ENCODE measurements at places on chromosomes 7 and 10.

DNA sequence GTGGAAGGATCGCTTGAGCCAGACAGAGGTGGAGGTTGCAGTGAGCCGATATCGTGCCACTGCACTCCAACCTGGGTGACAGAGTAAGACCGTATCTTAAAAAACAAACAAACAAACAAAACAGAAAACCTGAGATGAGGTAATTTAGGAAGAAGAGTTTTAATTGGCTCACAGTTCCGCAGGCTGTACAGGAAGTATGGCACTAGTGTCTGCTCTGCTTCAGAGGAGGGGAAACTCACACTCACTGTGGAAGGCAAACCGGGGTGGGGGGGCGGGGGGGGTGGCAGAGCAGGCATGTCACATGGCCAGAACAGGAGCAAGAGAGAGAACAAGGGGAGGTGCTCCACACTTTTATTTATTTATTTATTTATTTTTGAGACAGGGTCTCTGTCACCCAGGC lies 5.1 kb downstream of the UBE2D4 start:
- DNase-seq: no peak

- DNase-seq: no peak
Measured at GRCh38 chr10:83469728-83470331, 669.5 kb upstream of the GHITM start.

DNA sequence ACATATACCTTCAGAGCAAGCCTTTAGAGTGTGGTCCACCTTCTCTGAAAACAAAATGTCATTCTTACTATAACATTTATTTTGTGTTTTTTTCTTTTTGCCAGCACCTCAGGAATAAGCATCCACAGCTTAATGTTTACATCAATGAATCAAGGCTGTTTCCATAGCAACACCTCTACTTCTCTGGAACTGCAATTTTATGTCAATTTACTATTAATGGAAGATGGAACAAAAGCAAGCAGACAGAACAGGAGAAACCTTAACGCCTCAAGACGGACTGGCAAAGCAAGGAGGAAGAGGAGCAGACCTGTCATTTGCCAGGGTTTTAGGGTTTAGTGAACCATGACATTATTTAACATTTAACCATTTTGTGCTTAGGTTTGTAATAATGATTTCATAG lies 63.1 kb downstream of the PRR15 start:
- DNase-seq: peak; percentile 17

GRCh38 chr7:44103923-44104859 lies at the start of gene AEBP1:
TSS of gene AEBP1 (plus strand) at chr7:44104345. CDS start at chr7:44104666, 321 bp downstream.
- DNase-seq: peak; percentile 65

DNA sequence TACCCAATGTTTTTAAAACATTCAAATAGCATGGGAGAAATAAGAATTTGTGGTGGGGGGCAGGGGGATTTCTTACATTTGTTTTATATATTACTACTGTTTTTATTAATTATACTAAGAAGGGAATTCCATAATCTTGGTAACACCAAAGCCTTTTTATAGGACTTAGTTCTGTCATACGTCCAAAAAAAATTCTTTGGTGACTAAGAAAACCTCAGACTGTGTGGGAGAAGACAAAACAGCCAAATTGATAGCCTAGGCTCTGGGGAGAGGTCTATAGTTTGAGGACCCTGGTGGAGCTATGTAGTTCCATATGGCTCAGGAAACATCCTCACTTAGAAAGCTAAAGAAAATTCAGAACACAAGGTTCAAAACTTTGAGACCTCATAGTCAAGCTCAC lies 23.4 kb downstream of the ACSM6 start:
- DNase-seq: peak; percentile 56

DNA sequence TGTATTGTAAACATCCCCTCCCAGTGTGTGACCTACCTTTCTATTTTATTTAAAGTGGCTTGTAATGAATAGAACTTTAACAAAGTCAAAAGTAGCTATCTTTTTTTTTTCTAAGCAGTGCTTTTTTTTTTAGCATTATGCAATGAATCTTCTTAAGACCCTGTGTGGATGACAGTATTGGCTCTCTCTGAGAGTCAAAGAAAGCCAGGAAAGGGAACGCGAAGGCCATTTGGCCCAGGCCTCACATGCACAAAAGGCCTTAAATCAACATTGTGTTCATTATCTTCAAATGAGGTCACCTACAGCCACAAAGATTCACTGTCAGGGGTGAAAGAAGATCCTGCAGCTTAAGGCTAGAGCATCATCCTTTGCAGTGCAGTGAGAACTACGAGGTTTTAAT lies 721.5 kb downstream of the GRID1 start:
- DNase-seq: no peak

DNA sequence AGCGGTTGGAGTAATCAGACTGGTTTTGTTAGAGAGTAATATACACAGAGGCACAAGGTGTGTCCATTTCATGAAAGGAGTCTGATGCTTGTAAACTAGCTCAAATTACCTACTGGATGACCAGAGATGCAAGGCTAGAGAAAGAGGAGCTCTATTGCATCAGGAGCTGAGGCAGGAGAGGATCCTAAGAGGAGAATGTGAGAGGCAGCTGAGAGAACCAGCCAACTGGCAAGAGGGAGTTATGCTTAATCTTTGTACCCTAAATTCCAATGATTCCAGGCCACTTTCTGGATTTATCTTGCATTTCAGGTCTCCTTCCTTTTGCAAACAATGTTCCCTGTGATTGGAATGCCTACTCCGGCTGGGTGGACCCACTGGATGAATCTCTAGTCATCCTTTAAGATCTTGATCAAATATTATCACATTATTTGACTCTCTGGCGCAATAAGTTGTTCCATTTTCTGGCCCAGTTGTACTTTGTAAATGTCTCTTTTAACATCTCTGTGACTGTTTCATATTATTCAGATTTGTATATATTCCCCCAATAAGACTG lies 57.5 kb upstream of the PTPN12 start:
- peak; percentile 23 for DNase-seq

DNA sequence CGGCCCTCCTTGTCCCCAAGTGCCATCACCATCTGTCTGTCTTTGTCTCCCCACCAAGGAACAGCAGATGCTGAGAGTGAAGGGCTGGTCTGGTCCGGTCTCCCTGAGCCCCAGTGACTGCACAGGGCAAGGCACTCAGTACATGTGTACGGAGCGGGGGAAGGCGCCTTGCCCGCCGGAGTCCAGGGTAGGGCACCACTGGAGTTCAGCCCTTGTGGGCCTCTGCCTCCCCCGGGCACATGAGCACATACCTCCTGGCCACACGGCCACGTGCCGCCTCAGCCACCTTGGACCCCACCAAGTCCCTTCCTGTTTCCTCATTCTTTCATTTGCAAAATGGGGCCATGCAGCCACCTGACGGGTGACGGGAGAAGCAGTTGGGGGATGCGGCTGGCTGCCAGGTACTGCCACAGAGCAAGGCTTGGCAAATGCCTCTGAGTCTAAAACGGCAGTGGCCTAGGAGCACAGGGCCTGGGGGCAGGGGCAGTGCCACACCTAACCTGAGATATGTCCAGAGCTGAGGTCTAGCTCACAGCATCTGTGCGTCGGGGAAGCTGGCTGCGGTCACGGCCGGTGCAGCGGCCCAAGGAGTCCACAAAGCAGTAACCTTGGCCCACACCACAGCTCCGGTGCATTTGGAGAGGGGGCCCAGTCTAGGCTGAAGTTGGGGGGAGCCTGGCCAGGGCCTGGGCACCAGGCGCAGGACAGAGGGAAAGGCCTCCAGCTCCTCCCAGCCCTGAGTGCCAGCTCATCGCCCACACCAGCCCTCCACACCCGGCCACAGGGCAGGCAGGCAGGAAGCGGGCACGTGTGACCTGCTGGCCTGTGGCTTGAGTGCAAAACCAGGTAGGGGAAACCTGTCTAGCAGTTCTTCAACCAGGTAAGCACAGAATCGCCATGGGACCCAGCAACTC lies 5.2 kb downstream of the ADAP1 start:
- DNase-seq: no peak

DNA sequence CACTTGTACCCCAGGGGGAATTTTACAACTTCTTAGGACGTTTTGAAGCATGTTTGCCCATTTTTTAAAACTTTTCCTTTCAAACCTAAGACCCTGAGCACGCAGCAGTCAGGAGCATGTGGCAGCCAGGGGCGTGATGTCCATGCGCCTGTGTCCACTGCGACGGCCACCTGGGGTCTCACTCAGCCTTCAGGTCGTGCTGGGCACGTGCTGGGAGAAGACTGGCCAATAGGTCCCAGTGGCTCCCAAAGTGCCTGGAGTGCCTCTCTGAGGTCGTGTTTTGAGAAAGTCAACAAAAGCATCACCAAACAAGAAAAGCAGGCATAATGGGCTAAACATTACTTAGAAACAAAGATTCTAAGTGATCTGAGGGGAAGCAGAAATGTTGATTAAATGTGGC lies 14.8 kb downstream of the LRRC27 start:
- no peak for DNase-seq

GRCh38 chr7:19116121-19117090 lies 1.0 kb downstream of the TWIST1 start:
- DNase-seq: peak; percentile 64

DNA sequence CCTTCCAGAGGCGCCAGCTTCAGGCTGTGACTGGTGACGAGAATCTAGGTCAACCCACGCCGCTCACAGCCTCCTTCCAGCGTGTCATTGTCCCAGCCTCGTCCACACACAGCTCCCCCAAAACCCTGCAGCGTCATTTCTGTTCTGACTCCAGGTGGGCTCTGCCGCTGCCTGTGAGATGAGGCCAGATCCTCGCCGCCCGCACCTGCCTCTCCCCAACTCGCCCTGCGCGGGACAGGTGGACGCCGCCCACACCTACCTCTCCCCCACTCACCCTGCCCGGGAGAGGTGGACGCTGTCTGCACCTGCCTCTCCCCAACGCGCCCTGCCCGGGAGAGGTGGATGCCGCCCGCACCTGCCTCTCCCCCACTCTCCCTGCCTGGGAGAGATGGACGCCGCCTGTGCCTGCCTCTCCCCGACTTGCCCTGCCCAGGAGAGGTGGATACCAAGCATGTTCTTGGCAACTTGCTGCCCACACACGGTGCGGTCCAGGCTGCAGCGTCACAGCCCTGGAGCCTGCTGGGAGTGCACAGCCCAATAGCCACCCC lies 32.0 kb upstream of the CFAP46 start:
- no peak for DNase-seq

- DNase-seq: no peak
Measured at GRCh38 chr10:83539528-83540308, 599.6 kb upstream of the GHITM start.

DNA sequence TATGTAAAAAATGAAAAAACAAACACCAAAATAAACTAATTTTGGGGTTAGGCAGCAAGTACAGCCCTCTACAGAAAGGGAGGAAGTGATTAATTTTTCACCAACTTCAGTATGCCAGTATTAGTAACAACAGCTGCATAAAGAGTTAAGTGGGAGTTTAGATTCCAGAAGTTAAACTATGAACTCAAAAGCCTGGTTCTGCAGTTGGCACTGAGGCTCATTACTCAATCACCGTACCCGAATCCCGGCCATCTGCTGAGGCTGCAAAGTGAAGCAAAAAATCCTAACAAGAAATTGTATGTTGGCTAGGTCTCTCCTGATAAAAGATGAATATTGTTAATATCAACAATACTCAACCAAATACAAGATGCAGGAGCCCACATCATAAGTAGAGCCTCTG lies 4.0 kb downstream of the NUDT5 start:
- peak; percentile 27 for DNase-seq

GRCh38 chr10:84531396-84531795 lies 203.0 kb downstream of the CCSER2 start:
- peak; percentile 42 for DNase-seq
